ENCODE measurements at places on chromosomes 2 and 18. TPM values are rescaled to one million over a fixed set of nuclear protein-coding genes. Genes with fewer than 3 reads are reported as not detected.

GRCh38 chr2:38622210-38622609 is 19.5 kb upstream of the HNRNPLL start:
- no peak for DNase-seq

The KCTD1 gene
- 13.9 TPM for total RNA-seq

The C2orf66 gene
- total RNA-seq = not detected

The SLC35G4 gene
- not detected for total RNA-seq

DNA sequence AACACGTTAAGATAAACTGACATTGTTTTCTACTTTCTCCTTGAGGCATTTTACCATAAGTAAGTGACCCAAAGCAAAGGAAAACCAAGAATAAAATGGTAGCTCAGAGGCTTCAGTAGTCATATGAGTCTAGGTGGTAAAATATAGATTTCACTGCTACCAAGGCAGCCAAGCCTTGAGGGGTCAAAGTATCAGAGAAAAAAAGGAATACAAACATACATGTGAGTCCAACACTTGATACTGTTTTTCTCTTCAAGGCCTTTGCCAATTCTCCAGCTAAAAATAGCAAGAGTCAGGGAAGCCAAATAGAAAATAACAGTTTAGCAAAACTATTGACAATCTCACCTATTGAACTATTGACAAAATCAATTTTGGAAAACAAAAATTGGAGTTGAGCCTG is 925.9 kb downstream of the BCL11A start:
- DNase-seq = no peak

The GTF3C2 gene
- 36.7 TPM for total RNA-seq

DNA sequence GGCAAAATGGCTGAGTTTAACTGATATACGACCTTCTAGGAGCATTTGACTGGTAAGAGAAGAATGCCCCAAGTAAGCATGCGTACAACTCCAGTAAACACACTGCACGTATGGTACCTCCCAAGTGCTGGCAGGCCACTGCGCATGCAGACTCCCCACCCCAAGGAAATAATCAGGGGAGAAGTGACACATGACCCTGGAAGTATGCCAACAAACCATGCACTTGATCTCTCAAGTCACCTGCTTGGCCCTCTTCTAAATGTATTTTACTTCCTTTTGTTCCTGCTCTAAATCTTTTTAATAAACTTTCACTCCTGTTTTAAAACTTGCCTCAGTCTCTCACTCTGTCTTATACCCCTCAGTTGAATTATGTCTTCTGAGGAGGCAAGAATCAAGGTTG is 129.8 kb upstream of the COL5A2 start:
- DNase-seq = no peak

DNA sequence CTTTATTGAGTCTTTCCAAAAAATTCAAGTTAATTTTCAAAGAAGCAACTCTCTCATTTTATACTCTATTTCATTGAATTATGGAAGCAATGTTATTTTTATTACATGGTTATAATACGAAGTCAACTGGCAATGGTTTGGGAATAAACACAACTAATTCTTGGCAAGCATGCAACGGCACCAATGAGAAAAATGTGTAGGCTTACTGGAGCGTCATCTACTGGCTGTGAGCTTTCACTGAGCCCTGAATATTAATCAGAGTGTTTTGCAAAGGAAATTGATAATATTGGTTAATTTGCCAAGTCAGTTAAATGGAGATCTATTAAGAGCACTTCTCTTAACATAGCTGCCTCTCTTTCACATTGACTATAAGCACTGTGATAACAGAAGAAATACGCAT is 163.9 kb downstream of the IKZF2 start:
- no peak for DNase-seq

DNA sequence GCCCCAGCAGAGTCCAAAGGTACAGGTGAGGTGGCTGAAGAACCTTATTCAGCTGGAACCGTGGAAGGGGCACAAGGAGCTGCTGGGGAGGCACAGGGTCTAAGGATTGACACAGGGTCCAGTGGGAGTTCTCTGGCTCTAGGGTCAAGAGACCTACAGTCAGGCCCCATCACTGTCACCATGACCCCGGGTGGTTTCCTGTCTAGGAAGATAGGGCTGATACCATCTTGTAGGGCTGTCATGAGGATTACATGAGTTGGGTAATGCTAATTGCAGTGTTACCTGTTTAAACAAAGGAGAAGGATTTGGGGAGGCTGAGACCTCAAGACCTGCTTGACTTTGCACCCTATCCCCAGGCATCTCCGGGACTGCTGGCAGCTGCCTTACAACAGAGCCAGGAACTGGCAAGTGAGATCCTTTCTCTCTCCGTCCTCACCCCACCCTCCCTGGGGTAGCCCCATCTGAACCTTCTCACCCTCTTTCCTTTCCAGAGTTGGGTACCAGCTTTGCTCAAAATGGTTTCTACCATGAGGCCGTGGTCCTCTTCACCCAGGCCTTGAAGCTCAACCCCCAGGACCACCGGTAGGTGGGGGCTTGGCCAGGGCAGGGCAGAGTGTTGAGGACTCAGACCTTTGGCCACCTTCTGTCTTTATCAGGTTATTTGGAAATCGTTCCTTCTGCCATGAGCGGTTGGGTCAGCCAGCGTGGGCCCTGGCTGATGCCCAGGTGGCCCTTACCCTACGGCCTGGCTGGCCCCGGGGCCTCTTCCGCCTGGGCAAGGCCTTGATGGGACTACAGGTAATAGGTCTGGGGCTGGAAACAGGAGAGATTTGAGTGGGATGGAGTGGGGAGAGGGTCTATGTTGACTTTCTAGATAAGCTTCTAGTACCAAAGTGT is 7.5 kb downstream of the LBX2 start:
- no peak for DNase-seq

DNA sequence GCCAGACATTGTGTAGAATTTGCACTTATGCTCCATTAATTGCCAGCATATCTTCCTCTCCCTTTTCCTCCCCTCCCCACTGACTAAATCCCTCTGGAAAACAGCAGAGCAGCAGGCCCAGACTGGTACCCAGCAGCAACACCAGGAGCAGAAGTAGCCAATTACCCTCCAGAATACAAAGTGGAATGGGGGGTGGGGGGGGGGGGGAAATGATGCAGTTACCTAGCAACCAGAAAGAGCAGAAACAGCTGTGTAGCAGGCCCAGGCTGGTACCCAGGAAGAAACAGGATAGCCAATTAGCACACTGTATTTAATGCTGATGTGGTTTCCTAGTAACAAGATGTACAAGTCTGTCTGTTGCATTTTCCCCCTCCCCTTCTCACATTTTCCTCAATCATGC is 52.3 kb downstream of the KLF7 start:
- no peak for DNase-seq

DNA sequence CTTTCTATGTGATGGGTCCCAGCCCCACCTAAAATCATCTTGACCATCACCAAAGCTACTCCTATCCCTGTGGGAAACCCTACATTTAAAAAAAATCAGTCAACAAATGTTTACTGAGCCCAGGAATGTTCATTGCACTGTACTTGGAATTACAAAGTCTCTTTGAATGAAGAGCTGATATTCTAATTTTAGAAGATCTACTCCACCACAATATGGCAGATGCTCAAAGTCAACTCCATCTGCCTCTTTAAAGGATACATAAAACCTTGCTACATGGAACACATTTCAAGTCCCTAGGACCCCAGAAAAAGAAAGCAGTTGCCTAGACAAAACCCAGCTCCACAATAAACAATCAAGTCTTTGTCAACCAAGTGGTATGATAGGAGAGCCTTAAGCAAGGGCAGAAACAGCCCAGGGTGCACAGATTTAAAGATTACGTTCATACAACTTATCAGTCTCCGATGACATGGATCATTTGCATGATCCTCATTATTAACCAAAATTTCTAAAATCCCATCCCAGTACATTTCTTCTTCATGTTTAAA is 234.3 kb upstream of the ACVR2A start:
- DNase-seq = no peak

DNA sequence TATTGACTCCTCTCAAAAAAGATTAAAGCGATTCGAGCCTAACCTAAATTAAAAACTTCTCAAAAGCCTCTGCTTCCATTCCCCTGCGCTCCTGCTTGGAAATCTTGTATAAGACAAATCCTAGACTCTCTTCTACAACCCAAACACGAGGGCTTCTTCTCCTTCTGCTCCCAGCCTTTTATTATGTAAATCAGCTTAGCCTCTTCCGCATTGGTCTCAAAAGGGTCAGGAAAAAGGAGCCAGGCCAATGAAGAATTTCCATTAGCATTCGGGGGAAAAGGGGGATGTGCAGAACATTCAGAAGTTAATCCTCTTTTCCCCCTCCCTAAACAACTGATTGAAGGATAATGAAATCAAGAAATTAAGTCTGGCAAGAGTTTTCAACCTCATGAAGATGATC is 107.9 kb downstream of the FAM124B start:
- DNase-seq = no peak

- no peak for DNase-seq
These were observed 132.5 kb upstream of the ID2 start for GRCh38 chr2:8549273-8549922.

The LIMS4 gene
- total RNA-seq = 37.7 TPM

DNA sequence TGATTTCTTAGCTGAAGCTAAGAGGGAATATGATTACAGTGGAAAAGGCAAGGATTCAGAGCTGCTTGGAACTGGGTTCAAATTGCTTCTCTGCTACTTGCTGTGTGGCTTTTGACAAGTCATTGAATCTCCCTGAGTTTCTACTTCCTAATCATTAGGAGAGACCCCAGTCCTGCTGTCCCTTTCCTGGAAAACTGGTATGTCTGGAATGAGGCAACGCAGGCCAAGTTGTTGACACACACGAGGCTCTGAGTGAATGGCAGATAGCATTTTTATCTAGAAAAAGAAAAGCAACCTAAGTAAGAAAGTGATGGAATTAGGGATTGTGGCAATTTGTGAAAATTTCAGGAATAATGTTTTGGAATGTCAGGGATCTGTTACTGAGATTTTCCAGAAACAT is 123.6 kb downstream of the LPIN1 start:
- DNase-seq = no peak

DNA sequence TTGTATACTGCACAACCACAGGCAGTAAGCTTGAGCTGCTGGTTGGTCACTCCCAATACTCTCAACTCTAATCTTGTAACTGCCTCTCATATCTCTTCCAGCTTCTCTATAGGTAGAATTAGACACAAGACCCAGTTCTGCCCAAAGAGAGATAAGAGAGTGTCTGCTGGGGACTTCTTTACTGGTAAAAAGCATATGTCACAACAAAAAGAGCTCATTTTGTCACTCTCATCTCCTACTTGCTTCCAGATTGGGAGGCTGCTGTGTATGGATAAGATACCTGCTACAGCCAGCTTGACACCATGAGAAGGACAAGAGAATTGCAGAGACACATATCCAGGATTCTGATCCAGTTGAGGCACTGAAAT is 165.2 kb downstream of the PTH2R start:
- DNase-seq = no peak

GRCh38 chr2:54634564-54635511 is 88.6 kb upstream of the EML6 start:
- peak; percentile 92 for DNase-seq

The ATAD2B gene
- 16.0 TPM for total RNA-seq

- no peak for DNase-seq
These were observed 635.0 kb downstream of the TSN start for GRCh38 chr2:122390406-122390805.

GRCh38 chr2:20042531-20042930 is 8.9 kb downstream of the LAPTM4A start:
- DNase-seq = peak; percentile 70

GRCh38 chr2:160482673-160483072 is 10.9 kb downstream of the RBMS1 start:
- no peak for DNase-seq

The PARD3B gene
- total RNA-seq = 53.1 TPM

The MYL1 gene
- total RNA-seq = not detected

Data from fibroblast of villous mesenchyme (primary cell).